ENCODE measurements at places on chromosomes 1 and 21.

GRCh38 chr1:95948023-95948422 lies 714.0 kb downstream of the RWDD3 start:
- no peak for DNase-seq

DNA sequence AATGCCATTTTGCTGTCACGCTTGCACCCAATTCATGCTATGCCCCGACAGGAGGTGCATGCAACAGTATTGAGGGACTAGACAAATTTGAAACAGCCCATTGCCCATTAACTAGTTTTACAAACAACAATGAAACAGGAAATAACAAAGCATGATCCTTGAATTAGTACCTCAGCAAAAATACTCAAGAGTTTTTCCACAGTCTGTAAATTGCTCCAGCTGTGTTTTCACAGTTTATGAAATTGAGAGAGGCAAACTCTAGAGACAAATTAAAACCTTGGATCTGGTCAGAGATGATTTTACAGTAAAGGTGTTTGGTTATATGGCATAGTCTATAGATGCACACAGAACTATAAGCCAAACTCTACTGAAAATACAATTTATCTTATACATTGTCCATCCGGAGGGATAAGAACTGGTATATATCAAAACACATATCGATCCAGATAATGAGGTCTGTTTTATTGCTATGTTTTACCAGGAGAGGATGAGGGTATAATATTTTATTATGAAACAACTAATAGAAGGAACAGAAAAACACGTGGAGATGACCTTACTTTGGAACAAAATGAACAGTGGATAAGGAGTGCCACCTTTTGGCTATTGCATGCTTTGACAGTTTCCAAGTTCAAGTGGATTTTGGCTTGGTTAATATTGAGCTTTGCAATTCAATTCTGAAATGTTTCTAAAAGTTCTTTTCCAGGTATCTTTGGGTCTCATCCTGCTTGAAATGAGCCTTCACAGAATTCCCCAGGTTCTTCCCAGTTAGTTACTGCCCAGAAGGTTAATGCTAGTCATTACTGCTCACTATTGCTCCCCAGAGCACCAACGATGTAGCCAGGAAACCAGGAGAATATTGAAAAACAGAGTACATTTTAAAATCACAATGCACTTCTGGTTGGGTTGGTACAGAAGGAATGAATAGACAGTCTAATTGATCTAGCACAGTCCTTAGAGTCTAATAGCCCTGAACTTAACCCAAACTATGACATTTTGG lies 45.7 kb downstream of the ZC3H11B start:
- DNase-seq: no peak

DNA sequence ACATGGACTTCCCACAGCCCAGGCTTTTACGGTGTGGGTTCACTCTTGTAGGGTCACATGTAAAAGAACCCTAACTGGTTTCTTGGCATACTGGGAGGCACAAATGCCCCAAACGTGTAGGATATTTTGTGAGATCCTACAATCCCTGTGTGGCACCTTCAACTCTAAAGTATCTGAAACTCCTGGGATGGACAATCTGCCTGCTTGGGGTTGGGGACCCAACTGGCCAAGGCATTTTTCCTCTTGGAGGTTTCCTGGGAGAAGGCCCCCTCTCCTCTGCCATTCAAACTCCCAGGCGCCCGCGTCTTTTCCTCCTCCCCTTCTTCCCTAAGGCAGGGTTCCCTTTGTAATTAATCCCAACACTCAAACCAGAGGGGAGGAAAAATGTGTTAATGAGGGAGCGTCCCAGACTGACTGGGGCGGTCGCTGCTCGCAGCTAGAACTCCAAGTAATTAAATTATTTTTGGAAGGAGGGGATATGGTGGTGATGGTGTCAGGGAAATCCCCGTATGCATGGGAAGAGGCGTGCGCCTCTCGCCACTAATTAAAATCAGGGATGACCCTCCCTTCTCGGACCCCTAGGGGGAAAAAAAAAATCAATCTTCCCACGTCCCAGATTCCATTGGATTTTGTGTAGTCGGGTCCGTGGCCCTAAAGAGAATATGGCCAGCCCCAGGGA lies 681 bp upstream of the VANGL2 start:
- no peak for DNase-seq

- no peak for DNase-seq
Measured at GRCh38 chr1:171221665-171222591, 26.4 kb upstream of the FMO1 start.

- DNase-seq: no peak
Measured at GRCh38 chr21:15370462-15370975, 305.7 kb upstream of the NRIP1 start.

GRCh38 chr1:226973371-226973897 lies 33.3 kb downstream of the COQ8A start:
- DNase-seq: no peak

DNA sequence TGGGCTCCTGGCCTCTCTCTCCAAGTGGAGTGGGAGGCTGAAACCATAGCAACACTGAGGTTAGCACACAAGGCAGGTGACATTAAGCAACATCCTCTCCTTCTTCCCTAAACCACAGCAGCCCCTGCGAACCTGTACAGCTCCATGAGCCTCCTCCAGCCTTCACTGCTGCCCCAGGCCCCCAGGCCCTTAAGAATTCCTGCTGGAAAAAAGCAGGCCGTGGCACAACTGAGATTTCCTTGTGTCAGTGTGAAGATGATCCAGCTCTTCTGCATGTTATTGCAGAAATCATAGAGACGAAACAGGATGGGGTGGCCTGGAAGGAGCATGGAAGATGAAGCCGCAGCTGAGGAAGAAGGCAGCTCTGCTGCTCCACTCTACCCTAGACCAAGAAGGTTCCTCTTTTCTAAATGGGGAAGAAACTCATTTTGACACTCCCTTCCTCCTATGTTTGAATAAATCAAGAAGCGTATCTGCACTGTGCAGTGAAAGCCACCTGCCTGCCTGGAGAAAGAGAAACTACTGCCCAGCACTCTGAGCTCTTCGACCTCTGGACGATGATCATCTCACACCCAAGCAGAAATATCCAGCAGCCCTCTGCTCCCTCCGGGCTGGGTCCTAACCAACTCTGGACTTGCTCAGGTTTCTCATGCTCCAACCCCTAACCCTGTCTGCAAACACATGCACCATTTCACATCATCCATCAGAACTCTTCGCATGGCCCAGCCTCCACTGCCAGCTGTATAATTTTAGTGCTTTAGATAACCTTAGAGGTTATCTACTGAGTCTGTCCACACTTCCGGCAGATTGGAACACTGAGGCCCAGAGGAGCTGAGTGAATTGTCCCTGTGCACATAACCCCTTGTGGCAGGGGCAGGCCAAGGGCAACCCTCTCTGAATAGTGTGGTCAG lies 20.7 kb downstream of the SH3BP5L start:
- DNase-seq: no peak

GRCh38 chr21:40254540-40255465 lies 387.6 kb downstream of the PCP4 start:
- no peak for DNase-seq

- no peak for DNase-seq
Measured at GRCh38 chr1:151106894-151107293, 36.3 kb downstream of the GABPB2 start.

GRCh38 chr1:2602311-2602835 lies 15.8 kb downstream of the PRXL2B start:
- no peak for DNase-seq

GRCh38 chr1:18637511-18637960 lies 6.9 kb downstream of the PAX7 start:
- no peak for DNase-seq

GRCh38 chr1:115467196-115467595 lies 129.1 kb upstream of the NGF start:
- no peak for DNase-seq

DNA sequence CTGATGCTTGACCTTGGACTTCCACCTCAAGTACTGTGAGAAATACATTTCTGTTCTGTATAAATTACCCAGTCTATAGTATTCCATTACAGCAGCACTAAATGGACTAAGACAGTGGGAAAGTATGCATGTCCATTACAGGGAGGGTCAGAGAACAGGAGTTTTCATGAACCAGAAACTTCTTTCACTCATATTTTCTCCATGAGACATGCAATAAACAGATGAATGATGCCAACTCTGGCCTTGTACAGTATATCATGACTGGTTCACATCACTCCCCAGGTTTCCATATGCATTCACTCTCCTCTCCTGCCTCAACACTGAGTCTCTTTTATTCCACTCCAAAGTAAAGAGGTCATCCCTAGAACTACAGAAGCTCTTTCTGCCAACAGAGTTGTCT lies 4.5 kb upstream of the IFI16 start:
- no peak for DNase-seq

- DNase-seq: peak; percentile 94
Measured at GRCh38 chr1:227999056-227999930, 7.5 kb upstream of the WNT3A start.

DNA sequence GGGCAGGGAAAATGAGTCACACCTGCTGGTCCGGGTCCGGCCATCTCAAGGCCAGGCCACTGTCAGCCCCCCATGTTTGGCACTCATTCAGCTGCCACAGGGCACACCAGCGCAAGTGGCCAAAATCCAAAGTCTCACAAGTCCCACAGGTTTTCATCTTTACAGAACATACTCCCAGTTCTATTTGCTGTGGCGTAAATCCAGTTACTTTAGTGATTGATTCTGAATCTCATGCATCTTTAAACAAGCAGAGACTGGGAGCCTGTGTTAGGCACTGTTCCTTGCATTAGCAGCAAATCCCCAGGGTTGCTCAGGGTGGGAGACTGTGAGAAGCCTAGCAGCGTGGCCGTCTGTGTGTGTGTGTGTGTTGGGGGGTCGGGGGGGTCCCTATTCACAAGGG lies 1.1 kb upstream of the SLC2A5 start:
- no peak for DNase-seq

- no peak for DNase-seq
Measured at GRCh38 chr1:10789047-10789791, 7.2 kb downstream of the CASZ1 start.
